ENCODE measurements at places on chromosomes 6 and 20.
A peak's percentile ranks its signal among the peaks of the same experiment; 100 is the strongest.

DNA sequence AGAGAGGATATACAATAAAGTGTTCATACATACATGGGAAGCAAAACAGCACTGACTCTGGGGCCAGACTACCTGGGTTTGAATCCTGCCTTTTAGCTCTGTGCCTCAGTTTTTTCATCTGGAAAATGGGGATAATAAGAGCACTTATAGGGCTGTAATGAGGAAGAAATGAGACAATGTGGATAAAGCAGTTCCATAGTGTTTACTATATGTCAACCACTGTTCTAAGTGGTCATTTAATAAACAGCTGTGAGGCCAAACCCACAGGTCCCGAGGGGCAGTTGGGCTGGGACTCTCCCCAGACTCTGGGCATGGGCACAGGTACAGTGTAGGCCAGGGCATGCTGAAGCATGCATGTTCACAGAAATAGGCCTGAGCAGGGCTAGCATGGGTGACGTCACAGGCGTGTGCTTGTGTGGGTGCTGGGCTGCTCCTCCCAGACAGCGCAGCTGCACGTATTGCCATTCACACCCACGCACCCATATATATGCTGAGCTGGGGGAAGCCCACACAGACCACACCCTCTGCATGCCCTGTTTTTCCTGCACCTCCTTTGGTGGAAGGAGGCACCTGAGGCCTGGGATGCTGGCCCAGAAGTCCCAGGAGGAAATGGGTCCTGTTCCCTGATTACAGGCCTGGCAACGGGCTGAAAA lies 3.5 kb upstream of the PLCG1 start:
- DNase-seq = no peak

DNA sequence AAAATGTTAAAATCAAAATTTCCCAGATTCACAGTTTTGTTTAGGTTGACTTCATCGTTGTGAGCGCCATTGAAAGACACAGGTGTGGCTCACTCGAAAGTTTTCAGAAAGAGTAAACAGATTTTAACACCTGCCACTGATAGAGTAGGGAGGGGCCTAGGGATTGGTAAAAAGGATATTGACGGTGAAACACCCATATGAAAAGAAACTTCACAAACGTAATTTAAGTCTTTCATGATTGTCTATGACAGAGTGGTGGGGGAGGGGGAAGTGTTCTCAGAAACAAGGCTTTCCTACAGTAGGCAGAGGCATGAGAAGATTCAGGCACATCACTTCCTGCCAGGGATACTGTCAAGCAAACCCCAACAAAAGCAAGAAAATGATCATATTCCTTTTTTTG lies 101.4 kb downstream of the PERP start:
- no peak for DNase-seq

DNA sequence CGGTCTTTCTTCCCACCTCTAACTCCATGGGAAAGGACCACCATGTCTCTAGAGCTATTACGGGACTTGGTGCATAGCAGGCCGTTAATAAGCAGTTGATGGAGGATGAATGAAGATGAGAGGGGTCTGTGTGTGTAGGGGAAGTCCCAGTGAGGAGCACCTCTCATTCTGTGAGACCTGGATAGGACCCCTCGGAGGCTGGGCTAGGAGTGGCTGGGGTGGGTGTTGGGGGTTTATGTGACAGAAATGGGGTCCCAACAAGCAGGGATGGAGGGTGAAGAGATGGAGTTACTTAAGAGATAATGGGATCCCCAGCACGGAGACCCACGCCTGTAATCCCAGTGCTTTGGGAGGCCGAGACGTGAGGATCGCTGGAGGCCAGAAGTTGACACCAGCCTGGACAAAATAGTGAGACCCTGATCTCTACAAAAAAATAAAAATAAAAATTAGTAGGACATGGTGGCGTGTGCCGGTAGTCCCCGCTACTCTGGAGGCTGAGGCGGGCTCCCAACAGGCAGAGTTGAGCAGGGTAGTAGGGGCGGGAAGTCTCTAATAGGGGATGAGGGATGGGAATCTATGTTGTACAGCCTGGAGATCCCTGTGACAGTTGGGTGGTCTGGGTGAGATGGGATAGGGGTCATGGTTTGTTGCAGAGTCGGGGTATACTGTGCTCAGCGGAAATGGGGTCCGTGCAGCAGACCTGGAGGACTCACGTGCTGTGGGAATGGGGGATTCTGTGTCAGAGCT lies 677 bp upstream of the ZNF341 start:
- no peak for DNase-seq

GRCh38 chr20:3392756-3393155 lies 14.7 kb downstream of the DNAAF9 start:
- DNase-seq = no peak

- no peak for DNase-seq
These were observed 78.7 kb downstream of the DLL1 start for GRCh38 chr6:170212051-170212756.

DNA sequence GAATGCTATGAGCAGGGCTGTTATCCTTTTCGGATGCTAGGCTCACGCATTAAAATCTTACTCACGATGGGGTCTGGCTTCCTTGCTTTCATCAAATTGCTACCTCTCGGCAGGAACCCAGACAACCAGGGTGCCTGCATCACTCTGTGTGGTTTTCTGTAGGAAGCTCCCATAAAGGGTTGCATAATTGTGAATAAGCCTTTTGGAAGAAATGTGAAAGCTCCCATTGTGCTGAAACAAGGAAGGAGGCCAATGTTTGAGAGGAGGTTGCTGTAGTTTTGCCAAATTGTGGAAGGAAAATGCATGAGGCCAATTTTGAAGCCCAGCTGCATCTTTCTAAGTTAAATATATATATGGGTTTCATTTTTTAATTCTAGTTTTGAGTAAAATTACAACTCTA lies 615.5 kb downstream of the C6orf118 start:
- DNase-seq = peak; percentile 14

DNA sequence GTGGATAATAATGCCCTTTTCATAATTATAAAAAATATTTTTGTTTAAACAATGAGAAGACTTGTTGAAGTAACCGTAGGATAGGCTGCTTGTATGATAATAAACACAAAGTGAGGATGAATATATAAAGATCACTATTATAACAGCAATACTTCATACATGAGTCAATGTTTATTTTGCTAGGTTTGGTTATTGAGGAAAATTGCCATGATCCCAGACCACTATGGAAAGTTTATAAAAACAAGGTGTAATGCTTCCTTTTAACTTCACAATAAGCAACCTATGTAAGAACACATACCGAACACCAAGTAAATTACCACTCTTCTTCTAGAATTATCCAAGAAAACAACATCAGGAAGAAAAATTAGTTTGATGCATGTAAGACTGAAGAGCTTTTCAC lies 495.3 kb upstream of the RNF217 start:
- no peak for DNase-seq

- DNase-seq = no peak
These were observed 73.2 kb downstream of the CDYL start for GRCh38 chr6:4849226-4850022.

GRCh38 chr6:165713845-165714466 lies 50.9 kb upstream of the PDE10A start:
- DNase-seq = no peak

GRCh38 chr6:3220366-3220765 lies 7.1 kb downstream of the TUBB2B start:
- no peak for DNase-seq

DNA sequence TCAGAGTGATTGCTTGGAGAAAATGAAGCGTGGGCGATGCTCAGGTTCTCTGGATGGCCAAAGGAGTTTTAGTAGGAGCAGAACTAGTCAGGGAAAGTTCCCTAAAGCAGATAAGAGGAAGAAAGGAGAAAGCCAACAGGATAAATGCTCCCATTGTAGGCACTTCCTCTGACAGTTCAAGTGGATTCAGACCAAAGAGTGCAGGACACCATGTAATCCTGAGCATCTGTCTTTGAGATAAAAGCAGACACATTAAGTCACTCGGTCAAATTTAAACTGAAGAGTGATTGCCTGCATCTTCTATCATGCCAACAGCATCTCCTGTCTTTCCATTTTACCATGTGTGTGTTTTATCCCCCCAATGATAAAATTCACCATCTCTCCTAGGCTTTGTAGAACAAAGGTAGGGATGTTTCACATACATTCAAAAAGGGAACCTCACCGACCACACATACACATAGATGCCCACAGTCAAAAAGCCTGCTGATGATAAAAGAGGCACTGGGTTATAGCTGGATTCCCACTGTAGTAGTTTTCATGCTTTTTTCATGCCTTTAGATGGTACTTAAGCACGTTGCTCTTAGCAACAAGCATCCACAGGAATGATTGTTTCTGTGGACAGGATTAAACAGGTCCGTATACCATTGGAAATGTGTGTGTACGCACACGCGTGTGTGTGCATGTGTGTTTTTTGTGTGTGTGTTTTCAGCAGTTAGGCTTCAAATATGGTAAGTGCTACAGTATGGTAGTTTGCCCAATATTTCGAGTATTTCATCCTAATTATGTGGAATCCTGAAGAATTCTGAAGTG lies 7.0 kb downstream of the GRIK2 start:
- no peak for DNase-seq
